AG20443 (cell line): ENCODE measurements at places on chromosomes 3 and 15.

GRCh38 chr15:45646220-45646619 lies 11.4 kb downstream of the SQOR start:
- no peak for DNase-seq

DNA sequence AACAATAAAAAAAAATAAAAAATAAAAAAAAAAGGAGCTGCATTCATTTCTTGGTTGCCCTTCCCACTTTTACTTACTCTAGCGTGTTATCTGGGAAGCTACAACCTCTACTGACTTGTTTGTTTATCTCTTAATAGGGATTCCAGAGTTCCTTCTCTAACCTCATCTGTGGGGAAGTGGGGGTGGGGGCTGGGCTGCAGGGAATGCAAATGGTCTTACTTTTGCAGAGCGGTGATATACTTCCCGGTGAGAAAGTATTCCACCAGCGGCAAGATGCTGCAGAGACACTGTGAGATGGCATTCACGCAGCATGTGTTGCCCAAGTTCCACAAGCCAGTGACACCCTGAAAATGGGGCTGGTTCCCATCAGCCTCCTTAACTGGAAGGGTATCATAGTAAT lies 2.1 kb downstream of the USP50 start:
- no peak for DNase-seq

GRCh38 chr3:128231606-128232005 lies 78.3 kb downstream of the EEFSEC start:
- DNase-seq = no peak

DNA sequence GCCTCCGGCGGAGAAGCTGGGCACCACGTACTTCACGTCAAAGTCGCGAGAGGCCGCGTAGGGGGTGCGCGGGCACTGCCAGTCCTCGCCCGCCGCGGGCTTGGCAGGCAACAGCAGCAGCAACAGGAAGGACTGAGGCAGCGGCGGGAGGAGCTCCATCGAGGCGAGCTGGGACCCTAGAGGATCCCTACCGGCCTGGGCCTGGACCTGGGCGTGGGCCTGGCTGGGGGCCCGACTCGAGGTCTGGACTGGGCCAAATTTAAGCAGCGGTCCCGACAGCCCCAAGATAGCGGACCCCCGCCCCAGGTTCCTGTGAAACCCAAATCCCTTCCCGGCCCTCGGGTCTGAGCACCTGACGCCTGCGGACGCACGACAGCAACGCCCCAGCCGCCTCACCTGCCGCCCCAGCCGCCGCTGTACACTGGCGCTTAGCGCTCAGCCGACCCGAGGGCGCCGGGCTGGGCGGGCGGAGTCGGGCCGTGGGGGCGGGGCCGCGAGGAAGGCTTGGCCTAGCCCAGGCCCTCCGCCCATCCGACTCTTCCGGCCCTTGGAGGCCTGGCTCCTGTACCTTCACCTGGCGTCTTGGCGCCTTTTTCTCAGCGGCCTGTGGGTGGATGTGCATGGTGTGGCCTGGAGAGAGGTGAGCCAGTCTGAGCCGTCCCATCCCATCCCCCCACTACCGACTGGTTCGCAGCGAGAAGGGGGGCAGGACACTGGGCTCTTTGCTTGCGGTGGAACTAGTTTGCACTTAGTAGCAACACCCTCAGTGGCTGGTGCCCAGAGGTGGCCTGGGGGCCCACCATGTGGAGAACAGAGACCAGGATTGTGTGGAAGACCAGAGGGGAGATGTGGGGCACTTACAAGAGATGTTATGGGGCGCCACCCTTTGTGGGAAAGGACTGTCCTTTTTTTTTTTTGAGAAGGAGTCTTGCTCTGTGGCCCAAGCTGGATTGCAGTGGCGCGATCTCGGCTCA lies at the start of gene MST1R:
Gene MST1R, minus strand, starts transcription at position 423 of the 974 bp plus-strand sequence. Its CDS starts 264 bp downstream, at position 159.
- peak; percentile 84 for DNase-seq

- DNase-seq = peak; percentile 8
Measured at GRCh38 chr3:24389108-24390090, 105.3 kb downstream of the THRB start.

- no peak for DNase-seq
Measured at GRCh38 chr3:139676632-139677387, 962 bp downstream of the NMNAT3 start.

GRCh38 chr3:186772701-186773417 lies 10.5 kb upstream of the EIF4A2 start:
- DNase-seq = peak; percentile 79

DNA sequence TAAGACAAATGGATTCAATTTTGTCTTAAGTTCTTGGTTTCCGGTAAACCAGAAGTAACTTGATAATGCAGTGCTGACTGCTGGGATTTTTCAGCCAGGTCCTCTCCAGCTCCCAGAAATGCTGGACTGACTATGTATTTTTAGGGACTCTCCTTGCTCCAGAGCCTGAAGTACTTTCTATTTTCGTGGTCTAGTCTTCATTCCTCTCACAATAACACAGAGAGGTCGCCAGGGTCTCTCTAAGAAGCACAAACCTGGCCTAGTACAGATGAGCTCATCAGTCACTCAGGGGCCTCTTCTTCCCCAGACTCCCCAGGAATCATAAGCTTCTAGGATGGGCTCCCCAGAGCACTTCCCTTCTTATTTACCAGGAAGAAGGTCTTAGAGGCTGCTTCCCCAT lies 85.8 kb downstream of the FAM174B start:
- no peak for DNase-seq

- no peak for DNase-seq
Measured at GRCh38 chr15:38992506-38992905, 427.9 kb upstream of the RASGRP1 start.

- DNase-seq = no peak
Measured at GRCh38 chr3:175608911-175609310, 749.8 kb downstream of the NAALADL2 start.

GRCh38 chr3:184562878-184563560 lies 1.4 kb downstream of the EPHB3 start:
- no peak for DNase-seq

GRCh38 chr3:59406943-59407342 lies 357.1 kb upstream of the CFAP20DC start:
- DNase-seq = no peak

DNA sequence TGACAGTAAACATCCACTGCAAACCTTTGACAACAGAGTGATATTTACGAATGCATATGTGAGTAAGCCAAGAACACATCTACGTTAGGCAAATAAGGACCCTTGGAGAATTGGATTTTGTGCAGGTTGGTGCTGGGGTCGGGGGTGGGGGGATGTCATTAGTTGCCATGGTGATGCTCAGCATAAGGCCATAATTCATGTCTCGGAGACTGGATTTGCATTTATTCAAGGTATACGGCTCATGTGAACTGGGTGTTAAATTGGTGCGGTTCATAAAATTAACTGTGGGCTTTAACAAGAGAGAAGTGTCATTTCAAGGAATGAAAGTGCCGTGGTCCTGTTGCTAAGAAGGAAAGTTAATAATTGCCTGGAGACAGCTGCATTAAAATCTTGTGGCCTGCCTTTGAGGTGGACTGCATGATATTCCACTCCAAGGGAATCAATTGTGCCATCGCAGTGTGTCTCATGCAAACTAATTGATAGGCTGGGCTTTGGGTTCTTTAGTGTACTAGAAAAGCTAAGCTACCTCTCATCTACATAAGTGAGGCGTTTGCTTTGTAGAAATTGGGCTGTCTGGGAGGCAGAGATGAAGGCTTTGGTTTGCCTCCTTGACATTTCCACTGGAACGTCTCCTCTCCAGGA lies 228.9 kb upstream of the FEZF2 start:
- no peak for DNase-seq

DNA sequence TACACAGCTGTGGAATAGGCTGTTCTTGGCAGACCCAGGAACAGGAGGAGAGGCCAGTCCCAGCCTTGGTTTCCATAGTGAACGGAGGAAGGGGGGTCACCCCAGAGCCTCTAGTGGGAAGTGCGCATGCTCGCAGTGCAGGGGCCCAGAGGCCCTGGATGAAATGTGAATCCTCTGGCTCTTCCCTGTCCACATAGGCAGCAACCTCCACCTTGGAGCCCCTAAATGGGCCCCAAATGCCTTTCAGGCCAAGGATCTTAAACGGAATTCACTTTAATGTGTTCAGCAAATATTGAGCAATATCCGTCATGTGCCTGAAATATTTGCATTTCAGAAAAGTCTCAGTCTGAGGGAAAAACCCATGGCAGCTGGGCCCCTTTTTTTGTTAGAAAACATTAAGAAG lies 3.3 kb upstream of the NDN start:
- DNase-seq = peak; percentile 46

DNA sequence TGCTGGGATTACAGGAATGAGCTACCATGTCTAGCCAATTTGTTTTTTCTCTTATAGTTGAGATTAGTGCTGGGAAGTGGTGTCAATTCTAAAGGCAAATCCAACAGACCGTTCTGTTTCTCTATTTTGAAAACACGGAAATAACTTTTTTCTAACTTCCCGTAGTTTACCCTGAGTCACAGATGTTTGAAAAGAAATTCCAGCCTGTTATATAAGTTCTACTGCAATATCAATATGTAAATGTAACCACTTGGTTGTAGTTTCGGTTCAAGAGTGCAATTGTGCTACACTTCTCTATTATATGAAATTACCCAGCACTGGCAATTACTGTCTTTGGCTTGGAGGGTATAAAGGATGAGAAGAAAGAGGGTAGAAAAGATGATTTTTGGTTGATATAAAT lies 22.3 kb upstream of the GNB4 start:
- DNase-seq = no peak

GRCh38 chr3:23723930-23724329 lies 81.8 kb upstream of the UBE2E1 start:
- no peak for DNase-seq

GRCh38 chr3:183252973-183253527 lies at the start of gene B3GNT5:
Gene B3GNT5 (plus strand): TSS chr3:183253253. CDS start chr3:183269799, 16,546 bp downstream.
- peak; percentile 25 for DNase-seq

- DNase-seq = no peak
Measured at GRCh38 chr3:116896116-116896515, 186.5 kb downstream of the TUSC7 start.

DNA sequence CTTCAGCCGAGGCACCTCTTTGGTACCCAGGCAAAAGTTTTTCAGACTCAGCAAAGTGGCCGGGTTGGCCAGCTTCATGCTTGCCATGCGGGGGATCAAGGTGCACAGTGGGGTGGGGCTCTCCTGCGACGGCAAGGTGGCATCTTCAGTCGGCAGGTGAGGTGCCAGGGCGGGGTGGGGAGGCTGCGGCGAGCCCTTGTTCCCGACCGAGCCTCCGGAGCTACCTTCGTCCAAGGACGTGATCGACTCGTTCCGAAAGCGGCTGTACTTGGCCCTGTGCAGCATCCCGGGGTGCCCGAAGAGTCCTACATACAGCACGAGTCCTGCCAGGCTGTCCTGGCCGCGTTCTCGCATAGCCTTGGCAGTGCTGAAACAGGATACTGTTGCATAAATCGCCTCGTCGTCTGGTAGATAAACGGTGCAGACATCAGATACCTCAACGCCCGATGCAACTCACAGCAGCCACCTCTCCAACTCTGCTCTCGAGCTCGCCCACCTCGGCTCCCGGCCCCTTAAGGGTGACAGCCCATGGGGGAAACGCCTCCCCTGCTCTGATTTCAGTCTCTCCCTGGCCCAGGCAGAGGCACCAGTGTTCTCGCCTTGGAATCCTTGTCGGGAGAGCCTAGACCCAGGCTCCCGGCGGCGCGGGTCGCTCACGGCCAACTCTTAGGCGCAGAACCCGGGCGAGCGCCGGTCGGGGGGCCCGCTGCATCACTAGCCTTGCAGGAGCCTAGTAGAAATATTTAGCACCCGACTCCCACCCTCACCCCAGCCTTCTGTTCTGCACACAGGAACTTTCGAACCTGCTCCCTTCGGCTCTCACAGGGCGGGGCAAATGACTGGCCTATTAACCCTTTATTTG lies 826 bp downstream of the SHC4 start:
- DNase-seq = peak; percentile 43

DNA sequence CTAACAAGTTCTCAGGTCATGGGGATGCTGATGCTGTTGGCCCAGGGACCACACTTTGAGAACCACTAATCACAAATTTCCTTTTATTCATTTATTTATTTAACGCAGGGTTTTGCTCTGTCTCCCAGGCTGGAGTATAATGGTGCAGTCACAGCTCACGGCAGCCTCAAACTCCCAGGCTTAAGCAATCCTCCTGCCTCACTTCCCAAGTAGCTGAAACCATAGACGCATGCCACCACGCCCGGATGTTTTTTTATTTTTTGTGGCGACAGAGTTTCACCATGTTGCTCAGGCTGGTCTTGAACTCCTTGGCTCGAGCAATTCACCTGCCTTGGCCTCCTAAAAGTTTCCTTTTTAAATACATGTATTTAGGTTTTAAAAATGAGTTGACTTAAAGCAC lies 20.7 kb upstream of the ISLR2 start:
- DNase-seq = no peak

GRCh38 chr3:127135241-127136023 lies 57.5 kb upstream of the PRR23E start:
- peak; percentile 55 for DNase-seq

GRCh38 chr3:196673632-196674031 lies 34.1 kb downstream of the NRROS start:
- no peak for DNase-seq

- no peak for DNase-seq
Measured at GRCh38 chr3:41848753-41849574, 112.9 kb downstream of the ULK4 start.

DNA sequence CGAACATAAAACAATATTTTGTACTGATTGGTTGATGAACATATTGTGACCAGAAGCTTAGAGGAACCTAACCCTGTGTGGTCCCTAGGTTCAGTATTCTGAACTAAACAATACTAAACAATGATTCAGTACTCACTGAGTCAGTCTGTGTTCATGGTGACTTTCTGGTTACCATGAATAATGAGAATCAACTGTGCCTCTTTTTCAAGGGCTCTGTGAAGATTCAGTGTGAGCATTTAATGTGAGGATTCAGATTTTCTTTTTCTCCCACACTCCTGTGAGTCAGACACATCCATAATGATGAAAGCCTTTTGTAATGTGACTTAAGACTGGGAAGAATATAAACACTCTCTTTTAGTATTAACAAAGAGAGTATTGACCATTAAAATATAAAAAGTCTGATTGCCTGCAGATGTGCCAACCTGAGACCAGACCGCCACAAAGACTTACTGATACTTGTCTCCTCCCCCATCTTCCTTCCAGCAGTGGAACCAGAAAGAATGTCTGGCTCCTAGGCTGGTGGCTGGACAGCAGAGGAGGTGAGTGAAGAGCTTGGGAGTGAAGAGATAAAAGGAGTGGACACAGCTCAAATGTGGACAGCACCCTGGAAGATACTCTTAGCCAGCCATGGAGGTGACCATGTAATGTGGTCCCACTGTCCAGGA lies 17.6 kb upstream of the ACTL6A start:
- peak; percentile 25 for DNase-seq
